Right lung (tissue), 10 donors: ENCODE measurements at places on chromosomes 5 and 9.

DNA sequence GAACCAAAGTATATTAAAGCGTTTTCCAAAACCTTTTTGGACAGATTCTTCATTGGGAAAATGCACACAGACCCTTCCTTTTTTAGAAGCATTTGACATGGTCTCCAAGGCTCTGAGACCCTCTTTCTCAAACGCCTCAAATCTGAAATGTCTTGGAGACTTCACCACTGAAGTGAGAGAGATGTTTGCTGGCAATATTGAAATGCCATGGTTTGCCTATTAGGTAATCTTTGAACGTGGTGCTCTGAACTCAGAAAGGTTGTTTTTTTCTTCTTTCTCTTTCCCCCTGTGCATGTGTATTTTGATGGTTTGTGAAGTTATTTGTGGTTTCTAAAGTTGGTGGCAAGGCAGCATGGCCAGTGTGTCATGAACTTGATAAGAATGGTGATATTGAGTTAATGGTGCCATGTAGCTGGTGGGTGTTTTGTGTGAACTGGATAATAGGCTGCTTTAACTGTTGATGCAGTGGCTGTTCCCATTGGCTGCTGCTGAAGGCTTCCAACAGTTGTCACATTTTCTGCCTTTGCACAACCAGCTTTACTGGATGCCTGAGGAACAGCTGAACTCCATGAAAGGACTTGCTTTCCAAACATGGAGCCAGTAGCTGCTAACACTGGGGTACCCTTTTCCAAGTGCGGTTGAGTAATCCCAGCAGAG is 1.7 kb downstream of the PALM2AKAP2 start:
- DNase-seq, result peak; percentile 45

GRCh38 chr5:32329395-32329834 is 16.7 kb upstream of the MTMR12 start:
- peak; percentile 33 for DNase-seq

DNA sequence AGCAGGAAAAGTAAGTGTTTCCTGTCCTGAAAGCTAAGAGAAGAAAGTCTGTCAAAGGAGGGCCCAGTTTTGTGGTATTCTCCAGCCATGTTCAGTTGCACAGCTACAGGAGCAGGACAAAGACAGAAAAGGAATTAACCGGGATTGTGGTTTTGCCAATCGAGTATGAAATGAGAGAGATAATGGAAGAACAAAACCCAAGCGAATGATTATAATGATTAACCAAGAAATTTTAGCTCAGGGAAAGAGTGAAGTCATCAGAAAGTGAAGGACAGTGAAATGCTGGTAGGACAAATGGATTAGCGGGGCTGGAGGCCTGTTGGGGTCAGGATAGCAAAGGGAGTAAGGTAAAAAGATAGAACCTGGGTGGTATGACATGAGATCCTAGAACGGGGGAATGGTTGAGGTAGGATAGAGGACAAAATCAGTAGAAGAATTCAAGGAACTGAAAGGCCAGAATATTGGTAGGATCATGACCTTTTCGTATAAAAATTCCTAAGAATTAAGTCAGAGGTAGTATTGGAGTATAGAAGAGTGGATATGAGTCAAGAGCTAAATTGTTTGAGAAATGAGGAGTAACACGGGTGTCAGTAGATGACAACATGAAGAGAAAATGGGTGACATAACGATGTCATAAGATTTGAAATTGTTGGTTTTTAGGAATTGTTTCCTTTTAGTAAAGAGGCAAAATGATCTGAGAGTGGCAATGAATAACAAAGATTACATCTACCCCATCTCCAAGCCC is 52.8 kb downstream of the DIAPH1 start:
- DNase-seq, result no peak

GRCh38 chr5:55546947-55547346 is 12.2 kb upstream of the PLPP1 start:
- no peak for DNase-seq

DNA sequence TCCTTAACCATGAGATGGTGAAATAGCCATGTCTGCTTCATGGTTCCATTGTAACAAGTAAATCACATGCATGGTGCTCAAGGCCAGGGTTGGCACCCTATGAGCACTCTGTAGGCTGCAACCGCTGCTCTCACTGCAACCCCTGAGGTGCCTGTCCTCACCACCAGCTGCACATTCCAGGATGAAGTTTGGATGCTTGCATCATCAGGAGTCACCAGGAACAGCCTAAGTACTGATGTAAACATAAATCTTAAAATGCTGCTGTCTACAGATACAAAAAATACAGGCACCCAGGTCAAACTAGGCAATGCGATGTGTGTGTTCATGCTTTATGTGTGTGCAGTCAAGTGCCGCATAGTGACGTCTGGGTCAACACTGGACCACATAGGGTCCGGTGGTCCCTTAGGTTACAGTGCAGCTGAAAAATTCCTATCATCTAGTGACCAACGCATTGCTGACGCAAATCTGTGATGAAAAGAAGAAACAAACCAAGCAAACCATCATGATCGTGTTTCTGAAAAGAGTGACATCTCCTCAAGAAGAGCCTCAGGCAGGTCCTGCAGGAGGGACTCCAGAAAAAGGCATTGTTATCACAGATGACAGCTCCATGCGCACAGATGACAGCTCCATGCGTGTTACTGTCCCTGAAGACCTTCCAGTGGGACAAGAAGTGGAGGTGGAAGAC is 234.8 kb downstream of the AUH start:
- DNase-seq, result no peak

DNA sequence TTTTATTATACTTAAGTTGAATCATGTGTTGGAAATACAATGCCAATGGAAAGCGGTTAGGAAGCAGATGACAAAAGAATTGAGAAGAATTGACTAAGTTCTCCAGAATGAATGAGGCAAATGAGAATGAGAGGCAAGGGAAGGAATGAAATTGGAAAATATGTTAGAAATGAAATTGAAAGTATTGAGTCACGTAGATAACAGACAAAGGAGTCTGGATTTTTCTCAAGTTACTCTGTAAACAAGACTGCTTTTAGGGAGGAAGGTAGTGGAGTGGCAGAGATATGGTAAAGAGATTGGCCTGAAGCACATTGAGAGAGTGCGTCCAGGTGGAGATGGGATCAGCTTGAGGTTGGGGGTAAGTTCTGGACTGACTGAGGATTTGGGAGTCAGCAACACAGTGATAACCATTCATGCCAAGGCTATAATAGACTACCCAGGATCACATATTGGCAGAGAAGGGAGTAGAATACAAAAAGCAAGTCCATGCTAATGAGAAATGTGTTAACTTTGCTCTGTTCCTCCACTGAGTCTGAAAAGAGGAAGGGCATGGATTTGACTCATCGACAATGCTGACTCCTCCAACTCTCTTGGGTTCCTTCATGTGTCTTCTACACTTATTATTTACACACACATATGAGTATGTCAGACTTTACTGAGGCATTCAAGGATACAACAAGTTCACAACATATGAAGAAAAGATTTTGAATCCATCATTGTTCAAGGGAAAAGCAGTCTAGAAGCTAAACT is 814.2 kb upstream of the ZNF608 start:
- no peak for DNase-seq

GRCh38 chr9:131808291-131808690 is 68.4 kb upstream of the RAPGEF1 start:
- DNase-seq, result no peak

GRCh38 chr5:96067894-96068614 is 106.4 kb upstream of the ELL2 start:
- no peak for DNase-seq

DNA sequence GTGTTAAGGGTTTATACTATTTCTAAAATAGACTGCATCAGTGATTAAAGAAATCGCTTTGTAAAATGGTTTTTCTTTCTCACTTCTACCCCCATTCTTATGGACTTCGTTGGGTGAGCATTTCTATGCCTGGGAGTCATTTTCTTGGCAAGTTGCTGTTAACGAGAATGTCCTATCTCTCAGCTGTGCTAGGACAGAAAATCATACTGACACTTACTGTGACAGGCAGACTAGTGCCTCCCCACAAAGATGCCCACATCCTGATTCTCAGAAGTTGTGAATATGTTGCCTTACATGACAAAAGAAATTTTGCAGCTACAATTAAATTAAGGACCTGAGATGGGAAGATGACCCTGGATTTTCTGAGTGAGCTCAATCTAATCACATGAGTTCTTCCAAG is 65.1 kb upstream of the NMUR2 start:
- DNase-seq, result no peak

DNA sequence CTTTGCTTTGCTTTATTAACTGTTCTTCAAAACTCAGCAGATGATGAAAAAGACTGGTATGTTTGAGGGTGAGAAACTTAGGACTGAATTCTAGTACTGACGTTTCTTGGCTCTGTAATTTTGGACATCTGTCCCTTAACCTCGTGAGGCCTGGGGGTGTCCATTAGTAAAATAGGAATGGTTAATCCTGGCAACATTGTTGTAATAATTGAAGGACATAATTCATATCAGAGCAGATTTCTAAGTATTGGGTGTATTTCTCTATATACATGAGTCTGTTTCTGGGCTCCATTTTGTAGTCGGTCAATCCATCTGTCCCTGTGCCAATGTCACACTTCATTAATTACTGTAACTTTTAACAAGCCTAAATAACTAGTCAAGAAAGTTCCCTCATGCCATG is 206.7 kb downstream of the MAST4 start:
- DNase-seq, result peak; percentile 40

- no peak for DNase-seq
Observed at GRCh38 chr5:169856571-169856970, 123.7 kb downstream of the INSYN2B start.

DNA sequence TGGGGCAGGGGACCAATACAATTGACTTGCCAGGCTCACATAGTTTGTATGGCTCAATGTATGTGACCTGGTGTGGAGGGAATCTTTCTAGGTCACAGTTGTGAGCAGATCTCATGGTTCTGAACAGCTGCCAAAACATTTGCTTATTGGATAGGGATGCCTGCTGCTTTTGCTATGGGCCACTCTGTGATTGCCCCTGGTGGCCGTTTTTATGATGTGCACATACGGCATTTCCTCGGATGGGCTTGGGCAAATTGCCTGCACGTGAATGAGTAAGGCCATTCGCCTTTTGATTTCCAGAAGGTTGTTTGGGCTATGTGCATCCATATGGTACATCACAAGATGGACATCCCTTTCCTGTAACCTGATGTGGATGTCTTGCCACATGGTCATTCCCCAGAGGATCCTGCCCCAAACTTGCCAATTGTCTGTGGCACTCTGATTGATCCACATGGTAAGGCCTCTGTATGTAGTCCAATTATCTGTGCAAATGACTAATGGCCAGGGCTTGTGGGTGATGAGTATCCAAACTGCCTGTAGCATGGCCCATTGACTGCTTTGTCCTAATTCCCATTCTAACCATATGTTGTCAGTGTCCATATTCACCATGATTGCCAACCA is 10.7 kb upstream of the SLC22A4 start:
- no peak for DNase-seq

DNA sequence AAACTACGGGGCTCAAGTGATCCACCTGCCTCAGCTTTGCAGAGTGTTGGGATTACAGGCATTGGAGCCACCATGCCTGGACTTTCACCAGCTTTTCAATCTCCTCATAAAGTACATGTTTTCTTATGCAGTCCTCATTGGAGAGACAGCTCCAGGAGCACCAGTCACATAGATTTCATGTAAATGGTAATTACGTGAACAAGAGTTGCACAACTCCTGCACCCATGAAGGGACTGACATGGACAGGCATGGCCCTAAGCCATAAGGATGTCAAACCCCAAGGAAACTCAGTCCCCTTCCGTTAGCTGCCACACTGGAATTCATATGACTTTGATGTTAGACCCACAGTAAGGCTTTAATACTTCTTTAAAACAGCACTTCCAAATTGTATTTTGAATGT is 7.6 kb upstream of the ADGRV1 start:
- DNase-seq, result no peak

DNA sequence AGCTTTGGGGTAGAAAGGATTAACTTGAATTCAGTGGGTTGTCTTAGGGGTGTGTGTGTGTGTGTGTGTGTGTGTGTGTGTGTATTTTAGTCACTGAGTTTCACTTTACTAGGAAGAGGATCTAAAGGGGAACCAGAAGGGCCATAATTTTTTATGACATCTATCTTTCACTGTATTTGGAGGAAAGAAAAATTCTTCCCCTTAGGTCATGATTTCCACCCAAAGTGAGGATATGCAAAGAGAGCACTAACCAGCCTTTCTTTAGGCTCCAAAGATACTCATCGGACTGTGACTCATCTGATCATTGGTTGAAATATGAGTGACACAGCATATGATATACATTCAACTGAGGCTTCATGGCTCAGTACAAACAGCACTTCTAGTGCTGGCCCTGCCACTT is 75.2 kb upstream of the RASGRF2 start:
- DNase-seq, result no peak

DNA sequence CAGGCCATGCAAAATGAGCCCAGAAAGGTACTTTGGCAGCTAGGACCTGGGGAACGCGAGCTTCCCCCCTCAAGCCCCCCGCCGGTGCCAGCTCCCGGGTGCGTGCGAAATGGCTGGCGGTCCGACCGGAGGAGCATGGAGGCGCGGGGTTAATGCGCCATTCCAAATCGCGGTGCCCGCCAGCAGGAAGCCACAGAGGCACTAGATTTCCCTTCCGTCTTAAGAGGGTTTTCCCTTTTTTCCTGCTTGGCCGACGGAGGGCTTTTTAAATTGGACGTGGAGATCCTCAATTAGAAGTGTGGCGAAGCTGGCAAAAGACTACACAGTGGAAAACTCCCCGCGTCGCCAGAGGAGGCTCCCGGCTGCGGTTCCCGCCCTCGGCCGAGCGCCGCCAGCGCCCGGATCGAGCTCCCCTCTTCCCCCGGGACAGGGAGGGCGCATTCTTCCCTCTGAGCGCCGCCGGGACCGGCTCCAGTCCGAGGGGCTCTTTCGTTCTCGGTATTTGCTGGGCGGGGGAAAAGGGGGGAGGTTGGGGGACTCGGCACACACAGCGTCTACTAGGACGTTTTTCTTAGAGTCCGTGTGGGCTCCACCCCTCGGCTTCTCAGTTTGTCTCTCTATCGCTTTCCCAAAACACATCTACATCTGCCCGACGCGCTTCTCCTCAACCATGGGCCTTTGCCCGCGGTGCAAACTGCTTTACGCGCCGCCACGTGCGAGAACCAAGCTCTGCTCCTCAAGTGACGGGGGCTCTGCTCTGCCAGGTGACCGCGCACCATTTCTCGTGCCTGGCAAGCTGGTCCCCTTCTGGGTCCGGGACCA is 3.0 kb downstream of the GDNF start:
- DNase-seq, result no peak

- DNase-seq, result peak; percentile 31
Observed at GRCh38 chr5:108003178-108003577, 332.4 kb upstream of the EFNA5 start.

DNA sequence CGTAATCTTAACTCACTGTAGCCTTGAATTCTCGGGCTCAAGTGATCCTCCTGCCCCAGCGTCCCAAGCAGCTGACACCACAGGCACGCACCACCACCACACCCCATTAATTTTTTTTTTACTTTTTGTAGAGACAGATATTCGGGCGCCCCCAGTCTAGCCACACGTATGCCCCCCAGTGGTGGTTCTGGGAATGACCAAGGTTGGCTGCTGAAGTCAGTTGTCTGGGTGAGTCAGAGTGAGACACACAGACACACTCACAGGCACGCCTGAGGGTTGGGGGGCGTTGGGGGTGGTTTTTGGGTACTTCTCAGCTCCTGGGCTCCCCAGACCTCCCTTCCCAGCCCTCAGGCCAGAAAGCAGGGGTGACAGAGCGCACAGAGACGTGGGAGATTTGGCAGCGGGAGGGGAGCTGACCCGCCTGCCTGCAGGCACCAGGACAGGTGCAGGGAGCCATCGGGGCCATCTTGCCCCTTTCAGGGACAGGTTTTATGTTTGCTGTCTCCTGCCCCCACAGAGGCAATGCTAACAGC is 4.2 kb upstream of the ENTPD8 start:
- DNase-seq, result no peak

- DNase-seq, result no peak
Observed at GRCh38 chr5:9920697-9921096, 290.5 kb upstream of the TAS2R1 start.
